Endodermal cell (in vitro differentiated cells): ENCODE measurements at places on chromosomes 13 and 19. TPM values are rescaled to one million over a fixed set of nuclear protein-coding genes. Genes with fewer than 3 reads are reported as not detected.

GRCh38 chr19:19259741-19260140, 13.4 kb downstream of the TM6SF2 start:
- DNase-seq: peak; percentile 88

DNA sequence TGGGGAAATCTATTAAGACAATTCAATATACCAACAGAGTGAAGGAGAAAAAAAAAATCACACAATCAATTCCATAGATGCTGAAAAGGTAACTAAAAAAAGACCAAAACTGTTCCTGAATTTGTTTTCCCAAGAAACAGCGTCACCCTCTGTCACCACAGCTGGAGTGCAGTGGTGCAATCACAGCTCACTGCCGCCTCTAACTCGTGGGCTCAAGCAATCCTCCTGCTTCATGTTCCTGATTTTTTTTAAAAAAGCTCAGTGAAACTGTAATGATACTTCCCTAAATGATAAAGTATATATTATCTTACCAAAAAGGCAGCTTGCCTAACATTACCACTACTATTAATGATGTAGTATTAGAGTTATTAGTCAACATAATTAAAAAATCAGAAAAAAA, 19.6 kb upstream of the ZFP14 start:
- no peak for DNase-seq

The CELF5 gene
- total RNA-seq: 3.5 to 4.7 TPM (median 3.7 TPM) in 3 replicates

- DNase-seq: no peak
Measured at GRCh38 chr19:47187335-47187655, 43.7 kb downstream of the BBC3 start.

The TMEM190 gene
- 2.5 TPM in 1 of 3 replicates, not detected in the others for total RNA-seq

DNA sequence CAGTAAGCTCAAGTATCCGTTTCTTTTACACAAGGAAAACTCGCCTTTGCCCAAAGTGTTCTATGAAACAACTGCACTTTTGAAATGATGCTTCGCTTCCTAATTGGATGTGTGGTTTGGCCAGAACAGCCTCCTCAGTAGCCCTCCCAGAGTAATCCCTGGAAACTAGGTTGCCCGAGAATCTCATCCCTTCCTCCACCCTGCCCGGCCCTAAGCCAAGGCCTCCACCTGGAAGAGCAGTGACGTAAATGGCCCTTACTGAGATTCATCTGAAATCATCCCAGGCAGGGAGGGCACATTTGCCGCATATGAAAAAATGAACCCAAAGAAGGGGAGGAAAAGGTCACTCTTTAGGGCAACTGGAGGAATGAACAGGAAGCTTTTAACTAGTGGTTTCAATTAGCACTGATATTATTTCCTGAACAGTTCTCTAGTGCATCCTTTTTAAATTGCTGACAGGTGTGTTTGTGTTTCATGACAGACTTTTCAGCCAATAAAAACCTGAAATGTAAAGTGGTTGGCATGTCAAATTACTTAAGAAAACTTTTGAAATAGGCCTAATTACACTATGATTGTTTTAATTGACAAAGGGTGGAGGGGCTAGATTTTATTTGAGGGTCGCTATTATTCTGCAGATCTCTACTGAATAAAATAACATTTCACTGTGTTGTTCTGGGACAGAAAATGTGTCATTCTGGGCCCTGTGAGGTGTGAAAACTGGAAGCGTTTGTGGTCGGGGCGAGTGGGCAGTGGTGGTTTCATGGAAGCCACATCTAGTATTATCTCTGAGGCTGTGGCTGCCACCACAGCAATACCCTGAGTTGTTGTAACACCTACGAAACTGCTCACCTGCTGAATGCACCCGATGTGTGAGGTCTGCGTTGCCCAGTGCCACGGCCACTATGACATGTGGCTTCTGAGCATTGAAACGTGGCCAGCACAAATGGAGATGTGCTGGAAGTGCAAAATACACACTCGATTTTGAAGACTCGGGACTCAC, 112.1 kb downstream of the ZIC5 start:
- no peak for DNase-seq

DNA sequence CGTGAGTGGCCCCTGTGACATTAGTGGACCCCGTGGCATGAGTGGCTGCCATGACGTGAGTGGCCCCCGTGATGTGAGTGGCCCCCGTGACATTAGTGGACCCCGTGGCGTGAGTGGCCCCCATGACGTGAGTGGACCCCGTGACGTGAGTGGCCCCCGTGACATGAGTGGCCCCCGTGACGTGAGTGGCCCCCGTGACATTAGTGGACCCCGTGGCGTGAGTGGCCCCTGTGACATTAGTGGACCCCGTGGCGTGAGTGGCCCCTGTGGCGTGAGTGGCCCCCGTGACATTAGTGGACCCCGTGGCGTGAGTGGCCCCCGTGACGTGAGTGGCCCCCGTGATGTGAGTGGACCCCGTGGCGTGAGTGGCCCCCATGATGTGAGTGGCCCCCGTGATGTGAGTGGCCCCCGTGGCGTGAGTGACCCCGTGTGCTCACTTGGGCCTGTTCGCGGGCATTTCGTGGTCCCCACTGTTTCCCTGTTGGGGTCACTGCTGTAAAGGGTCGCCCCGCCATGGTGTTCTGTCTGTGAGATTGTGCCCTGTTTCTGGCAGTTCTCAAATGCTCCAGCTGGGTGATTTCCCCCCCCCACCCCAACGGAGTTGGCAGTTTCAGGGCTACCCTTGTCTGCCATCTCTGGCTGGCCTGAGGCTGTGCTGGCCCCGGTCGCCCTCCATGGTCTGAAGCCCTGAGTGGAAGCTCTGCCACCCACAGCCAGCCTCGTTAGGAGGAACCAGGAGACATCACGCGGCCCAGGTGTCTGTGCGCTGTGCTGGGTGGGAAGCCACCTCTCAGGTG, 64.2 kb downstream of the MCF2L start:
- no peak for DNase-seq

The SIGLEC5 gene
- not detected in 3 replicates for total RNA-seq

The ZNF563 gene
- total RNA-seq: 2.2 to 5.6 TPM (median 2.7 TPM) in 3 replicates

DNA sequence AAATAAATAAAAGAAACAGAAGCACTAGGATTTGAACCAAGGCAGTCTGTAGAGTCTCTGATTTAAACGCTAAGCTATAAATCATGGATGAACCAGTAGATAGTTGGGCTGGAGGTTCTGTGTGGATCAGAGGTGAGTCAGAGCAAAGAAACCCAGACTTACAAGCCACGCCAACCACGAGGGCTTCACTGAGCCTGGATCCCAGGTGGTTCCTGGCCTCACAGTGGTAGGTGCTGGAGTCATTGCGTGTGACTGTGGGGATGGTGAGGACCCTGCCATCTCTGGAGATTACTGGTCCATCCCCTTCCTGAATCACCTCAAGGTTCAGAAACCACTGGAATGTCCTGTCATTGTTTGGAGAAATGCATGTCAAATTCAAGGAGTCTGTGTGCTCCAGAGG, 19.3 kb upstream of the CEACAM20 start:
- no peak for DNase-seq

The DOCK9 gene
- 15.6 to 25.6 TPM (median 18.5 TPM) in 3 replicates for total RNA-seq

GRCh38 chr19:44722131-44723121, 23.5 kb downstream of the CEACAM16 start:
- no peak for DNase-seq

The SLITRK5 gene
- 1.6 to 2.5 TPM (median 1.7 TPM) in 3 replicates for total RNA-seq

GRCh38 chr13:35292329-35292728, 184.2 kb downstream of the MAB21L1 start:
- no peak for DNase-seq

DNA sequence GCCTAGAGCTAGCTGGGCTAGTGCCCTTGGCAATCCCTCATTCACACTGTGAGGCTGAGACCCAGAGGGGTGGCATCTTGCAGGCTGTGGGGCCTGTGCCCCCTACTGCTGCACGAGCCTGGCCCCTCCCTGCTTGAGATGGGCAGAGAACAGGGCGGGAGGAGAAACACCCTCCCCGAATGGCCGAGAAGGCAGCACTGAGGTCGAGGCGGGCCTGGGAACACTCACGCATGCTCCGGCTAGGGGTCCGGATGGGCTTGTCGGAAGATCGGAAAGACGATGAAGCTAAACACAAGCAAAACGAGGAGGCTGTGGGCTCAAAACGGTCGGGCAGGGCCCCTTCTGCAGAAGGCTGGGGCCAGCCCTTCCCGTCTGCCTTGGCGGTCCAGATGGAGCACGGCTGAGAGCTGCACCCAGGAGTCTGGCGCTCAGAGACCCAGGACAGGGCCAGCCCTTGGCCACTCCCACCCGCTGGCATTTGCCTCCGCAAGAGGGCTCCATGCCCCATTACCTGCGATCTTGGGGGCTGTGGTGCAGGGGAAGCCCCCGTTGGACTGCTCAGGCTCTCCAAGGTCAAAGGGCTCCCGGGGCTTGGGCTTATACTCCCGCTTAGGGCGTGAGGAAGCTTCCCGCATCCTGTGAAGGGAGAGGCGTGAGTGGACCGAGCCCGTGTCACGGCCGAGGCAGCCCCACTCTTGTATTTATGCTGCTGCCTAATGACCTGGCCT, 18.9 kb downstream of the MPND start:
- DNase-seq: no peak

The TLE5 gene
- 477 and 488 TPM in 2 replicates for total RNA-seq

The ZNF98 gene
- not detected in 3 replicates for total RNA-seq

The KDM4B gene
- total RNA-seq: 33.8 and 38.5 TPM in 2 replicates

GRCh38 chr13:96680898-96681297, 313.4 kb downstream of the OXGR1 start:
- DNase-seq: no peak

GRCh38 chr13:24652359-24652758, 27.8 kb upstream of the ATP12A start:
- no peak for DNase-seq

- DNase-seq: no peak
Measured at GRCh38 chr19:2479556-2480194, 3.7 kb downstream of the GADD45B start.

DNA sequence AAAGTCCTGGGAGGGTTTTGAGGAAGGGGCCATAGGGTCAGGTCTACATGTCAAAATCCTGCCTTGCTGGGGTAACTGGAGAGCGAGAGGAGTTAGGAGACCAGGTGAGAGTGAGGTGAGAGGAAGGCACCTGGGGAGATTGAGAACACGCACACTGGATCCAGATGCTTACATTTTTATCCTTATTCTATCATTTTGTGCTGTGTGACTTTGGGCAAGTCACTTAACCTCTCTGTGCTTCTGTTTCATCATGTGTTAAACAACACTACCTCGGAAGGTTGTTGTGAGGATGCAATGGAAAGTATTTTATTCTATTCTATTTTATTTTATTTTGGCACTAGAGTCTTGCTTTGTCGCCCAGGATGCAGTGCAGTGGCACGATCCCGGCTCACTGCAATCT, 3.5 kb downstream of the C19orf81 start:
- DNase-seq: no peak

The GPALPP1 gene
- total RNA-seq: 24.2 and 25.8 TPM in 2 replicates

The DBP gene
- total RNA-seq: 4.0 and 5.3 TPM in 2 replicates

The RASL11A gene
- total RNA-seq: 0.34 to 1.2 TPM (median 1.1 TPM) in 3 replicates

GRCh38 chr13:29323954-29324353, 271.5 kb downstream of the SLC7A1 start:
- DNase-seq: no peak

- no peak for DNase-seq
Measured at GRCh38 chr19:35458731-35459391, 10.8 kb downstream of the FFAR2 start.

The CLEC4G gene
- not detected in 2 replicates for total RNA-seq

DNA sequence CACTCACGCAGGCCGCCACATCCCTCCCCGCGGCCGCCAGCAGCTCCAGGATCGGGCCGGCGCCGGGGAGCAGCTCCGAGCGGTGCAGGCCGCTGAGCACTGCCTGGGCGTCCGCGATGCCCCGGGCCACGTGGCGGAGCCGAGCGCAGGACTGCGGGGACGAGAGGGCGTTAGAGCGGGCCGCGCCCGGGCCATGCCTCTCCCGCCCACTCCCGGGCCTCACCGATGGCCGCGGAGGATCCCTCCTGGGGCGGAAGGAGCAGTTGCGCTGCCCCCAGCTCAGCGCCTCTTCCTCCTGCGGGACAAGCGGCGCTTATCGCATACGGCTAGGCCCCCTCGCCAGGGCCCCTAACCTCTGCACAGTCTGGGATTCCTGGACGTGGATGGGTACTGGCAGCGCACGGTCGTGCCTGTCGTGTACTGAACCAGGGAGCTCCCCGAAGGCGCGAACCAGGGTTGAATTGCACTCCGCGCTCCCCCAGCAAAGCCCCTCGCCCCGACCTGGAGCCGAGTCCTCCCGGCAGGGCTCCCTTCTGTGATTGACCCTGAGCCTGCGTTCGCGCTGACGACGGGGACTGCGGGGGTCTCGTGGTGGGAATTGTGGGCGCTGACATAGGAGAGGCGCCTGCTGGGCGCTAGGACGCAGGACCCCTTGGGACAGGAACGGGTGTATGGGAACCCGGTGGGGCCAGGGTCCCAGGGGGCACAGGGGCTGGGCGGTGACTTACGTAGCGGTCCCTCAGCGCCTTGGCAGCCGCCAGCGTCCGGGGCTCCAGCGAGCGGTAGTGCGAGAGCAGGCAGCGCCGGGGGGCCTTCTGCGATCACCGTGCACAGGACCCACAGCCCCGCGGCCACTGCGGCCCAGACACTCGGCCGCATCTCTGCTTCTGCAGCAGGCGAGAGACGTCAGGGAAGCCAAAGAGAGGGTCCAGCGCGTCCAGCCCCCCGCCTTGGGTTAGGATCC, 673 bp downstream of the IFNL4 start:
- peak; percentile 79 for DNase-seq

The ZNF302 gene
- 10.8 to 25.2 TPM (median 24.1 TPM) in 3 replicates for total RNA-seq

The POLR2I gene
- 102 and 126 TPM in 2 replicates for total RNA-seq

The KCTD12 gene
- 2.6 to 7.4 TPM (median 2.6 TPM) in 3 replicates for total RNA-seq

The CDC34 gene
- 128 TPM in 2 replicates for total RNA-seq

The COX7A1 gene
- 0.53 to 1.4 TPM (median 1.3 TPM) in 3 replicates for total RNA-seq

GRCh38 chr13:114004420-114005205, 30.7 kb upstream of the C13orf46 start:
- no peak for DNase-seq

DNA sequence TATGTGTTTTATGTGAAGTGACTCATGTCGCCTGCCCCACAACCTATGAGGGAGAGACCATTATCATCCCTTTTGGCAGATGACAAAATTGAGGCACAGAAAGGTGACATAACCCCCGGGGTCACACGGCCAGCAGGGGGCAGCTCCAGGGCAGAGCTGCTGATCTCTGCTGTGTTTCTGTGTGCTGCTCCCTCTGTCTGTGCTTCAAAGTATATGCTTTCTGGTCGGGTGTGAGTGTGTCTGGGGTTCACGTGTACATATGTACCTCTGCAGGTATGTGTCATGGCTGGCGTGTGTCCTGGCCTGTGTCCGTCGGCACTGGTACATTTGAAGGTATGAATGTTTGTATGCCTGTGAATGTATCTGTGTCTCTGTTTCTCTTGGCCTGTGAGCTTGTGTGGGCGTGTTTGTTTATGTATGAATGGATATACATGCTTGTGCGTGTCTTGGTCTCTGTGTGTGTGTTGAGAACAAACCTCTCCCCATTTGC, 7.1 kb downstream of the LIPE start:
- peak; percentile 81 for DNase-seq

- no peak for DNase-seq
Measured at GRCh38 chr19:28612275-28612769, 600.6 kb downstream of the UQCRFS1 start.

The ACP5 gene
- 3.7 and 3.8 TPM in 2 replicates for total RNA-seq

The SIGLEC8 gene
- not detected in 2 replicates for total RNA-seq

GRCh38 chr13:102147353-102147752, 254.5 kb downstream of the FGF14 start:
- no peak for DNase-seq

DNA sequence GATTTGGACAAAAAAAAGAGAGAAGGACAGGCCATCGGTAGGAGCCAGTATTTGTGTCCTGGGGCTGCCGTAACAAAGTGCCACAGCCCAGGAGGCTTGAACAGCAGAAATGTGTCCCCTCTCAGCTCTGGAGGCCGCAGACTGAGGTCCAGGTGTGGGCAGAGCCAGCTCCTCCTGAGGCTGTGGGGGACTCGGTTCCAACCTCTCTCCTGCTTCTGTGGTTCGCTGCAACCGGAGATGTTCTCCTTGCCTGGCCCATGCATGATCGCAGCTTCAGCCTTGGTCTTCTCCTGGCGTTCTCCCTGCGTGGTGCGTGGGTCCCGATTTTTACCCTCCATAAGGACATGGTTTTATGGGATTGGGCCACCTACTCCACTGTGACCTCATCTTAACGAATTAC, 85.9 kb upstream of the SOX1 start:
- DNase-seq: no peak
